ENCODE measurements at places on chromosomes 5 and 9. TPM values are rescaled to one million over a fixed set of nuclear protein-coding genes. Genes with fewer than 3 reads are reported as not detected.

Gene TMEM38B
- total RNA-seq: 144 TPM

Gene SAXO1
- total RNA-seq: not detected

Gene IL17B
- 247 TPM for total RNA-seq

Gene NPM1
- total RNA-seq: 713 TPM

Gene SLC45A2
- total RNA-seq: 0.52 TPM
